ENCODE measurements at places on chromosomes 5 and 9.

DNA sequence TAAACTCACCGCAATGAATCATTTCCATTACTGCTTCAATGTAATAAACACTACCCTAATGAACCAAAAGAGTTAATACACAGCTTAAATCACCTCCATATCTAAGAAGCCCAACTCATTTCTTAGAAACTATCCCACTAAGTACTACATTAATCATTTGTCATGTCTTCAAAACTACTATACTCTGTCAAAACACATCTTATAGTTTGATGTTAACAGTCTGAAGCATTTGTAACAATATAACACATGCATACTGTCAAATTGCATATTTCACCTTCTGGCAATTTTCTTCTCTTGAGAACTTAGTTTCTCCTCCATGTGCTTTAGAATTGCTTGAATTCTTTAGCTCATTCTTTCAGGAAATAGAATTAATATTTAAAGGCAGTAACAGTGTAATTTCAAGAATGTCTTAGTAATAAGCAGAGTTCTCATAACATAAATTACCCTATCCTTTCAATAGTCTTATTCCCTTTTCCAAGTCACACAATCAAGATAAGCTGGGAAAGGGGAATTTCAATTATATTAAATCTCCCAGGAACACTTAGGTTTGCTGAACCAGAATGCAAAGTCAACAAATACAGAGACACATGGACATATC is 199.7 kb downstream of the ATPSCKMT start:
- DNase-seq: peak; percentile 41

DNA sequence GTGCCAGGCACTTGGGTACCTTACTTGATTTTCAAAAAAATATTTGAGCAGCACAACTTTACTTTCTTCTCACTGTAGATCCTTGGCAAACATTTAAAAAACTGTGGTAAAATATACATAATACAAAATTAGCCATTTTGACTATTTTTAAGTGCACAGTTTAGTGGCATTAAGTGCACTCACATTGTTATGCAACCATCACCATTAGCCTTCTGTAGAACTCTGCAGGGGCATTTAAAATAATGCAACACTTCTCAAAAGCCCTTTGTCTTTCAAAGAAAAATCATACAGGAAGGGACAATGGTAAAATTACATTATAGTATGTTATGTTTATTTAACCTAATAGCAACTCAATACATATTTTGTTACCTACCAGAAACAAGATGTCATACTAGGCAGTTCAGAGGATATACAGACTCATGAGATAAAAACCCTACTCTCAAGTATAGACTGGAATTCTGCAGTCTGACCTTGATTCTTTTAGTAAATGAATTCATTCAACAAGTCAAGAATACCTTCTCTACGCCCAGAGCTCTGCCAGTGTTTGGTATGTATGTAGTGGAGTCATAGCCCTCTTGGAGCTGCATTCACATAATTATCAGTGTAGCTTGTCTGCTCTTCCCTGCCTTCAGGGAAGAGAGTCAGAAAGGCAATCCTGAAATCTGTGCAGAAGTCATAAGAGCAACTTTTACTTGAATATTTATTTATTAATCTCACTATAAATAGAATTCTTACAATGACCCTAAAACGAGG is 74.0 kb upstream of the ARRDC3 start:
- DNase-seq: no peak

GRCh38 chr5:74237571-74238145 is 402.9 kb downstream of the ENC1 start:
- DNase-seq: no peak

- DNase-seq: peak; percentile 68
Observed at GRCh38 chr9:89278997-89279739, 31.8 kb upstream of the CKS2 start.

DNA sequence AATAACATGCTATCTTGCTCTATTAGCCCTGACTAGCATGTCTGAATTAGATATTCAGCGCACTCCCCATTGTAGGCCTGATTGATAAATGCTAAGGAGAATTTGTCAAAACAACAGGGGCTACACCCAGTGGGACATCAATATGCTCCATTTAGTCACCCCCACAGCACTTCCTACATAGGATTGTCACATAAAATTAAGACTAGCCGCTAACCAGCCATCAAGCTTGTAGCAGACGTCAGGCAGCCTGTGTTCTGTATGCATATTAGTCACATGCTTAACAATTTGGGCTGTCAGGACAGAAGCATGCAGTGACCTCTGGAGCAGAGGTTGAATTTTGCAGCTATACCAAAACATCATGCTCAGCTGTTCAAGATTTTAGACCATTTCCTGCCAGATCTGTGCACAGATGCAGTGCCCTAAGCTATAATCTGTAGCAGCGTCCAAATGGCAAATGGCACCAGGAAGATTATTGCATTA is 197.4 kb upstream of the ISL1 start:
- no peak for DNase-seq

DNA sequence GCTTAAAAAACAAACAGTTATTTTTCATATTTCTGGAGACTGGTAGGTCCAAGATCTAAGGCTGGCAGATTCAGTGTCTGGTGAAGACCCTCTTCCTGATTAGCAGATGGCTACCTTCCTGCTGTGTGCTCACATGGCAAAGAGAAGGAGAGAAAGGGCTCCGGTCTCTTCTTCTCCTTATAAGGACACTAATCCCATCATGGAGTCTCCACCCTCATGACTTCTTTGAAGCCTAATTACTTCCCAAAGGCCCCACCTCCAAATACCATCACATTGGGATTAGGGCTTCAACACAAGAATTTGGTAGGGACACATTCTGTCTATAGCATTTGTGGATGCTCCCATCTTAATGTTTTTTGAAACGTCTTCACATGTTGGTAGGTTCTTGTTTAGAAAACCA is 391.1 kb downstream of the TMEM161B start:
- DNase-seq: no peak

DNA sequence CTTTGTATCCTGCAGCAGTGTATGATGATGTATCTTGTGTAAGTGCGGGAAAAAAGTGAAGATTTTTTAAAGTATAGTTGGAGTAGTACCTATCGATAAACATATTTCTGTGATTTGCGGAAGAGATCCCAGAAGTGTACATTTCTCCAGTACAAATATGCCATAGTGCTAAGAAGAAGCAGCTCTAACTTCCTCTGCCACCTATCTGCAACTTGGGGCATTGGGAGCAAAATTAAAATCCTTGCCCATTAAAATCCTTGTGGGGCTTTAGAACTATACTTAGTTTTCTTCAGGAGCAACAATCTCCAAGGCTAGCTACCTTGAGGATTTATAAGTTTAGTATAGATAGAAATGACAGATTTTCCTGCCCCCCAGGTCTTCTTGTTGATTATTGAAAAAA is 123.7 kb downstream of the VCAN start:
- DNase-seq: no peak

DNA sequence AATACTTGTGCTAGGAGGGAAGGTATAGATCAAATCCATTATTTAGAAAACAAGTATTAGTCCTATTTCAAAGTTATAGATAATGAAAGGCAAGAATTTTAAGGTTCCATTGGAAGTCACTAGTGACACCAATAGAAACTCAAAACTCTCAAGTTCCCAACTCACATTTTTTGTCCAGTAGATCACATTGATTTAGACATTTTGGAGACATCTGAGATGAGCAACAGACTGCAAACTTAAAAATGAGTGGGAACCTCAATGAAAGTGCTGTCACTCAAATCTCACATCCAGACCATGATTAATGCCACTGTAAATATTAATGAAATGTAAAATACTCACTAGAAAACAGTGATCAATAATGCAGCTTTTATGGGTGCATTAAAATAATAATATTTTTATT is 405.0 kb downstream of the ENC1 start:
- peak; percentile 40 for DNase-seq

GRCh38 chr9:19946441-19947109 is 157.7 kb upstream of the SLC24A2 start:
- DNase-seq: peak; percentile 9

- DNase-seq: peak; percentile 34
Observed at GRCh38 chr5:10797261-10797660, 36.2 kb upstream of the DAP start.

Measured in fibroblast of skin of right biceps (primary cell).